ENCODE measurements at places on chromosomes 3 and 15. TPM values are rescaled to one million over a fixed set of nuclear protein-coding genes. Genes with fewer than 3 reads are reported as not detected.

GOLGA8T gene
- not detected for total RNA-seq

SPTBN5 gene
- 2.2 TPM for total RNA-seq

RHOV gene
- 3.6 TPM for total RNA-seq

FMN1 gene
- 12.0 TPM for total RNA-seq

TMCO5A gene
- total RNA-seq, result 5.3 TPM

ERICH6 gene
- total RNA-seq, result not detected

ITIH1 gene
- total RNA-seq, result 1.2 TPM

OR4F15 gene
- total RNA-seq, result 2.9 TPM

SUMF1 gene
- 67.9 TPM for total RNA-seq

CKMT1A gene
- 3.6 TPM for total RNA-seq

NUP210 gene
- total RNA-seq, result 1.9 TPM

LYZL4 gene
- not detected for total RNA-seq

HTR3E gene
- 0.72 TPM for total RNA-seq

SNRPN gene
- 97.7 TPM for total RNA-seq

CLDN18 gene
- 0.96 TPM for total RNA-seq

DIS3L gene
- total RNA-seq, result 22.4 TPM

MCTP2 gene
- 122 TPM for total RNA-seq

UROC1 gene
- total RNA-seq, result 0.48 TPM

ITIH3 gene
- 48.2 TPM for total RNA-seq
